Stimulated activated CD4-positive, alpha-beta T cell treated with anti-CD3 and anti-CD28 coated beads, Interleukin-15, amount 100 ng/mL, for 24 hours (primary cell): ENCODE measurements at places on chromosomes 16 and 17.

- DNase-seq = no peak
These were observed 57.3 kb upstream of the HNF1B start for GRCh38 chr17:37802061-37802595.

DNA sequence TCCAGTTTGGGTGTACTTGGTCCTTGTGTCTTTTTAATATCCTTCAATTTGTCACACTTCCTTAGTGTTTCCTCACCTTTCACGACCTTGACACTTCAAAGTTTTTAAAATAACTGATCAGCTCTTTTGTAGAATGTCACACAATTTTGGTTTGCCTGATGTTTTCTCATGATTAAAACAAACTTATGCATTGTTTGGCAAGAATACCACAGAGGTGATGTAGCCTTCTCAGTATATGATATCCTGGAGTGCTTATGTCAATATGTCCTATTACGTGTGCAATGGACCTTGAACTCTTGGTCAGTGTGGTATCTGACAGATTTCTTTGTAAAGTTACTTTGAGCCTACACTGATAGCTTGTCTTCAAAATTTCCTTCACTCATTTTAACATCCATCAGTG, 297.4 kb downstream of the CNTNAP4 start:
- DNase-seq = no peak

- DNase-seq = no peak
These were observed 89.1 kb upstream of the GNAO1 start for GRCh38 chr16:56102183-56102686.

DNA sequence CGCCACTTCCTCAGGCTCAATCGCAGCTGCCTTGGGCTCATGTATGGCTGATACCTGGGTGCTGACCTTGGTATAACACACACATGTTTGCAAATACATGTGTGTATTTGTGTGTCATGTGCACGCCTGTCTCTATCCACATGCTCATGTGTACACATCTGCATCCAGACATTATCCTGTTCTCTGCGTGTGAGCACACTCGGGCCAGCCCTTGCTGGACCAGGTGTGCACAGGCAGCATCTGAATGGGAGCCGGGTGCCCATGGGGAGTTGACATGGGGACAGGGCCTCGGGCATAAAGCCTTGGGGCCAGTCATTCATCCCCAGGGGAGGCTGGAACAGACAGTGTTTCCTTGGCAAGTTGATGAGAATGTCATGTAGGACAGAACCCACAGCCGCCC, 29.1 kb upstream of the CRHR1 start:
- DNase-seq = no peak

- no peak for DNase-seq
These were observed 9.4 kb downstream of the RPAIN start for GRCh38 chr17:5429191-5429887.

- no peak for DNase-seq
These were observed 21.5 kb downstream of the ABCC1 start for GRCh38 chr16:15970743-15971439.

DNA sequence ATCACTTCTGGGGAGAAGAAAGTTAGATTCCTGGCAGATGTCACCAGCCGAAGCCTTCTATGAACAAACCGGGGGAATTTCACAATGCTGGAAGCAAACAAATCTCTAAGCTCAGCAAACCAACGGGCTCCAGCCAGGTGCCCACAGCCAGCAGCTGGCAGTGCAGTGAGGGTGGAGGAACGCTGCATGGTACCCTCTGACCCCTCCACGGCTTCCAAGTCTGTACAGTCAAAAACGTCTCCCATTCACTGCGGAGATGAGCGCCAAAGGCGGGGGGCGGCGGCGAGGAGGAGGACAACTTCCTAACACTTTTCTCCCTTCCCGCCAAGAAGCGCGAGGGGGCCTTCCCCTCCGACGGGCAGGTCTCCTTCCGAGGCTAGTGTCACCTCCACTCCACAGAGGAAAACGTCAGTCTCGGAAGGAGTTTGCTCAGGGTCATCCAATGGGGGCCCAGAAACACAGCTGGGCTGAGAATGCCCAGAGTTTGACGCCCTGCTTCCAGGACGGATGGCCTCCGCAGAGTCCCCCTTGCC, 924 bp downstream of the ZNF598 start:
- DNase-seq = peak; percentile 65

GRCh38 chr16:67087291-67087690, 22.4 kb upstream of the PHAF1 start:
- no peak for DNase-seq

- DNase-seq = no peak
These were observed 8.4 kb upstream of the ARHGAP17 start for GRCh38 chr16:25023556-25023955.

DNA sequence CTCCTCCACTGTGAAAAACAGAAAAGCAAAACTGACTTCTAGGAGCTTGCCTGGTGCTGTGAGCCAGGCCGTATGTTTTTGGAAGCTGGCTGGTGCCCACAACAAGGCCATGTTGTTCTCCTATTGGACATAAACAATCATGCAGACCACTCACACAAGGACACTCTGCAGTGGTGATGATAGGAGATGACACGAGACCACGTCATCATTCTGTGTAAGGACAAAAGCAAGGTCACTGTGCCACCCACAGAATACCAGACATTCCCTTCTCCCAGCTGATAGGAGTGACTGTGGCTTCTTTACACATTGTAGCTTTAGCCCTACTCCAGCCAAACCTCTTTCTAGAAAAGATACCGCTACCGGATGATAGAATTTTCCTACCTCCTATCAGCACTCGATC, 47.7 kb upstream of the LCMT1 start:
- DNase-seq = no peak

DNA sequence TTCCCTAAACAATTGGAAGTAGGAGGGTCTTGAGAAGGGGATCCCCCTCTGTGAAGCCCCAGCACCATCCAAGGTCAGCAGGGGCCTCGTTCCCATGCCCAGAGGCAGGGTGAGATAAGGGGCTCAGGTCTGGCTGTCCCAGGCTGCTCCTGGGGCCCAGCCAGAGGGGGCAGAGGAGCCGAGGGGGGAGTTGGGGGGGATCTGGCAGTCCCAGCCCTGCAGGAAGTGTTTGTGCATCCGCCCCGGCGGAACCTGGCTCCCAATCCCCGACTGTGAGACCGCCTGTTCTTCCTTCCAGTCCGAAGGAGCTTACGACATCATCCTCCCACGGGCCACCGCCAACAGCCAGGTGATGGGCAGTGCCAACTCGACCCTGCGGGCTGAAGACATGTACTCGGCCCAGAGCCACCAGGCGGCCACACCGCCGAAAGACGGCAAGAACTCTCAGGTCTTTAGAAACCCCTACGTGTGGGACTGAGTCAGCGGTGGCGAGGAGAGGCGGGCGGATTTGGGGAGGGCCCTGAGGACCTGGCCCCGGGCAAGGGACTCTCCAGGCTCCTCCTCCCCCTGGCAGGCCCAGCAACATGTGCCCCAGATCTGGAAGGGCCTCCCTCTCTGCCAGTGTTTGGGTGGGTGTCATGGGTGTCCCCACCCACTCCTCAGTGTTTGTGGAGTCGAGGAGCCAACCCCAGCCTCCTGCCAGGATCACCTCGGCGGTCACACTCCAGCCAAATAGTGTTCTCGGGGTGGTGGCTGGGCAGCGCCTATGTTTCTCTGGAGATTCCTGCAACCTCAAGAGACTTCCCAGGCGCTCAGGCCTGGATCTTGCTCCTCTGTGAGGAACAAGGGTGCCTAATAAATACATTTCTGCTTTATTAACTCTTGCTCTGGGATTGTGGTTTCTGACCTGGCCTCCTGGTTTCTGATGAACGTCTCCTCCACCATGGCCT, 14.9 kb downstream of the GPRC5C start:
- DNase-seq = peak; percentile 45

- DNase-seq = no peak
These were observed 56.1 kb downstream of the ESRP2 start for GRCh38 chr16:68179855-68180254.

DNA sequence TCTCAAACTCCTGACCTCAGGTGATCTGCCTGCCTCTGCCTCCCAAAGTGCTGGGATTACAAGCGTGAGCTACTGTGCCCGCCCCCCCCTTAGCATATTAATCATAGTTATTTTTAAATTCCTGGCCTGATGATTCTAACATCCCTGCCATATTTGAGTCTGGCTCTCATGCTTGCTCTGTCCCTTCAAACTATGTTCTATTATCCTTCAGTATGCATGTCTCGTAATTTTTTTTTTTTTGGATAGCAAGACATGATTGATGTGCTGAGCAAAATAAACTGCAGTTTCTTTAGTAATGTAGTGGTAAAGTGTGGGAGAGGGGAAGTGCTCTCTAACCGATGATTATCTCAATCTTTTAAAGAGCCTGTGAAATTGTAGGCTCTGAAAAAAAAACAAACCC, 34.3 kb upstream of the TMEM92 start:
- DNase-seq = no peak

DNA sequence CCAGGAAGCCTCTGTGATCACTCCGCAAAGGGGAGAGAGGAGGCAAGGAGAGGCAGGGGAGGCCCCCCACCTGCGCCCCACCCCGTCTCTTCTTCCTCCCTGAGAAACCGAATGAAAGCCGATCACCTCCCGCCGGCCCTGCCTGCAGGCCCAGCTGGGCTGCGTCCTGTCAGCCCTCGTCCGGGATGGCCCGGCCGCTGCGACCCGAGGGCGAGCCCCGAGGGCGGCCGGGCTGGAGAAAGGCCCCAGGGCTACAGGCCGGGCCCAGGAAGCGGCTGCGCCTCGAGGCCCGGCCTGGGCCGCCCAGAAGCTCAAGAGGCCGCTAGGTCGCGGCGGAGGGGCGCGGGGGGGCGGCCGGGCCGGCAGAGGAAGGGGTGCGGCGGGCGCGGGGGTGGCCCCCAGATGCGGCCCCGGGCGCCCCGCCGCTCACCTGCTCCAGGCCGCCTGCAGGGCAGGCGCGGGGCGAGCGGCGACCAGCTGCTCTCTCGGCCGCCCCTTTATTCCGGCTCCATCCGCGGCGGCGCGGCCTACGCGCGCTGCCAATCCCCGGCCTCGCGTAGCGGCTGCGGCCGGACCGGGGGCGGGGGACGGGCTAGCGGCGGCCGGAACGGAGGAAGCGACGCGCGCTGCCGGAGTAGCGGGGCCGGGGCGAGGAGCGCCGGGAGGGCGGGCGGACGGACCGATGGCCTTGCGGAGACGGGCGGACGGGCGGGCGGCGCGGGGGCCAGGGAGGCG, at the start of gene ZNF319:
Gene ZNF319, minus strand, starts transcription at position 702 of the 735 bp plus-strand sequence. CDS start 2,407 bp downstream, outside the sequence.
- peak; percentile 32 for DNase-seq

DNA sequence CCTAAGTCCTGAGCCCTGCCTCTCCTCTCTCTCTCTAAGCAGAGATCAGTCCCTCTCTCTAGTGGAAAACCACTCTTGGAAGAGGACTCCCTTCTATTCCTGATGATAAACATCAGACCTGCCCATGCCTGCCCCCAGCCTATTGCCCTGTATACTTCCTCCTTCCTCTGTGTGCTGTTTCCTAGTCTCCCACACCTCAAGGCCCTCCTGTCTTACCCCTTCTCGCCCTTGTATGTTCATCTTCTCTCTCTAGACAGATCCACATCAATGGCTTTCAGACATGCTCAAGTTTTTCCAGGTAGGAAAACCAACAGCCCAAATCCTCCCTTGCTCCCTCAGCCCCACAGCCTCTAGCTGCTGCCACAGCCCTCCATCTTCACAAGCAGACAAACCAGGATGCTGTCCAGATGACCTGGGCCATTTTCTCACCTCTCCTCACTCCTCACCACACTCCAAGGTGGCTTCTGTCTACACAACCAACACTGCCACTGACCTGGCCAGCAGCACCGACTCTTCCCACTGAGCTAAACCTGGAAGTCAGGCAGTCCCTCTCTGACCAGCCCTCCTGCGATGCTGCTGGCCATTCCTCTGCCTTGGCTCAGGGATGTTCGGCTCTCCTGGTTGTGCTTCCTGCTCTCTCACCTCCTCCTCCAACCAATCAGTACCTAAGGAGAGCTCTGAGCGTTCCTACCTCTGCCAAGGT, 36.3 kb downstream of the MARF1 start:
- no peak for DNase-seq

DNA sequence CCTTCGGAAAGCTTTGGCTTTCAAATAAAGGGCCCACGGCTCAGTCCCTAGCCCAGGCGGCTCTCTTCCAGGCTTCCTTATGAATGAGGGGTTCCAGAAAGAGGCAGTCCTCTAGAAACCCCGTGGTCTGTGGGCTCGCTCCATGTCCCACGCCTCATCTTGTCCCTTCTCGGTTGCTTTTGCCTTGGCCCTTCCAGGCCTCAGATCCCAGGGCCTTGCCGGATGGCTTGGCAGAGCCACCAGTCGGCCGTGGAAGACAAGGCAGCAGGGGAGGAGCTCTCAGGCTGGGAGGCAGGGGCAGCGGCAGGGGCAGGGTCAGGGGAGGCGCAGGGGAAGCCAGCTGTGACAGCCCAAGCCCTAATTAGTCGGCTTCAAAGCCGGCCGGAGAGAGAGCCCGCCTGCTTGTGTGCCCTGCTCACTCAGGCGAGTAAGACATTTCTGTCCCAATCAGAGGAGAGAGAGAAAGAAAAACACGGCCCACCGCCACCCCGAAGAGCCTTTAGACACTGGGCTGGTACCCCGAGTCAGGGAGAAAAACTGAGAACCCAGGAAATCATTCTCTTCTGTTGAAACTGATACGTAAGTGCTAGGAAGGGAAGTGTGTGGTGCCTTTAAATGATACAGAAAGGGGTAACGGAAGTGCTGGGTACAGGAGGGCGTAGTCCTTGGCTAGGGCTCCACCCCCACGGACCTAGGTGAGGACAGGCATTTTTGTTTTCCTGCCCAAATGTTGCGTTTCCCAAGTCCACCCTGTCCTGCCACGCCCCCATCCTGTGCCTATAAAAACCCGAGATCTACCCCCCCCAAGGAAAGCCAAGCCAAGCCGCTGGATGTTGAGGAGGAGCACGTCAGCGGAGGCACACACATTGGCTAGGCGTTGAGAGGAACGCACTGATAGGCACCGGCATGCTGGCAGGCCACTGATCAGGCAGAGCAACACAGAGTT, 27.8 kb upstream of the MEIOC start:
- no peak for DNase-seq
